Activated T-helper 1 cell treated with anti-CD3 and anti-CD28 coated beads, Interleukin-2, amount 50 U/mL, for 16 hours (primary cell): ENCODE measurements at places on chromosomes 1 and 21.

- DNase-seq = no peak
These were observed 16.3 kb upstream of the DNAJC6 start for GRCh38 chr1:65292861-65293593.

DNA sequence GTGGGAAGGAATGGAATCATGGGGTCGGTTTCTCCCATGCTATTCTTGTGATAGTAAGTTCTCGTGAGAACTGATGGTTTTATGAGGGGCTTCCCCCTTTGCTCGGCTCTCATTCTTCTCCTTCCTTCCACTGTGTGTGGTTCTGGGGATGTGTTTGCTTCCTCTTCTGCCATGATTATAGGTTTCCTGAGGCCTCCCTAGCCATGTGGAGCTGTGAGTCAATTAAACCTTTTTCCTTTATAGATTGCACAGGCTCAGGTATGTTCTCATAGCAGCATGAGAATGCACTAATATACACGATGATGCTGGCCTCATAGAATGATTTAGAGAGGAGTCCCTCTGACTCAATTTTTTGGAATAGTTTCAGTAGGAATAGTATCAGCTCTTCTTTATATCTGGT is 195.4 kb upstream of the IVNS1ABP start:
- DNase-seq = no peak

DNA sequence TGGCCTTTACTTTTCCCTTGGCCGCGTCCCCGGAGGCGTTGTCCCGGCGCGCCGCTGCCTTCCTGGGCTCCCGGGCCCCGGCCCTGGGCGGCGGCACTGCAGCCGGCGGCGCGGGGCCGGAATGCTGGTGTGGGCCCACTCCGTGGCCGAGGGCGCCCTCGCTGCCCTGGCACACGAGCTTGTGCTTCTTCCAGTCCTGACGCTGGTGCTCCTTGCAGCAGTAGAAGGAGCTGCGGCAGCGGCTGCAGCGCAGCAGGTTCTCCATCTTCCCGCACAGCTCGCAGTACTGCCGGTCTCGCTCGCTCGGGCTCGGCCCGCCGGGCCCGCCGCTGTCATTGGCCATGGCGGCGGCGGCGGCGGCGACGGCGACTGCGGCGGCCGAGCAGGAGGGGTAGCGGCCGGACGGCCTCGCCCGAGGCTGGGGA is 529 bp downstream of the EGLN1 start:
- peak; percentile 5 for DNase-seq

DNA sequence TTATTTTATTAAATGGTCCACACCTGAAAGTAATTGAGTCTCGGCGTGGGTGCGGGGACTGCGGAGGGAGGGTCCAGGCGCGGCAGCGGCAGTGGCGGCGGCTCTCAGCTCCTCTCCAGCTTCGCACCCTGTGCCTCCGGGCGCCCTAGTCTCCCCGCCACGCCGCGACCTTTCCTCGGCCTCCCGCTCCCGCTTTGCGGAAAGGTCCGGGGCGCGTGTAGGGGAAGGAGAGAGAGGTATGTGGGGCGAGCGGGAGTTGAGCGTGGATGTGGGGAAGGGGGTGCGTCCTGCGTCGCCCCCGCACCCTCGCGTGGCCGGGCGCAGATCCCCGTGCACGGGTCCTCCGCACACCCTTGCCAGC is 13.4 kb upstream of the ALX3 start:
- DNase-seq = no peak

DNA sequence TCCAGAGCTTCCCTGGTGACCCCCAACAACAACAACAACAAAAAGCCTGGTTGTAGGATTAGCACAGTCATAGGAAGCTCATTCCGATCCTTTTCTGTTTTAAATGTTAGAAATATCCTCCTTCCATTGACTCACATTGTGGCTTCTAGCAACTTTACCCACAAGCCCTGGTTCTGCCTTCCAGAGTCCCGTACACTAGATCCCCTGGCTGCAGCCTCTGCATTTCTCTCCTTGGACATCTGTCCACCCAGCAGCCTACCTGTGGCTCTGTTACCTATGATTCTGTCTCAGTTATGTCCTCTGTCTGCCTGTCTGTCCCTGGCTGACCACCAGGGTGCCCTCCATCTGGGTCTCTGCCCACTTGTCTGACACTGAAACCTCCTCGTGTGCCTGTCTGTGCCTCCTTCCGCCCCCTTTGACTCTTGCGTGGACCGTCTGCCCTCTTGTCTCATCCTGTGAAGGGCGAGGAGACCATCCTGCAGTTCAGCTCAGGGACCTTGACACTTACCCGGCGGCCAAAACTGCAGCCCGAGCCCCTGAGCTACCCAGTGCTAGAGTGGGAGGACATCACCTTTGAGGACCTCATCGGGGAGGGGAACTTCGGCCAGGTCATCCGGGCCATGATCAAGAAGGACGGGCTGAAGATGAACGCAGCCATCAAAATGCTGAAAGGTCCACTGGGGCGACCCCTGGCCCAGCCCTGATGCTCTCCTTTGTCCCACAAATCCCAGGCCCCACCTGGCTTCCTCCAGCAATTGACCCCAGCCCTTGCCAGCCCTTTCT is 16.1 kb downstream of the TIE1 start:
- no peak for DNase-seq

DNA sequence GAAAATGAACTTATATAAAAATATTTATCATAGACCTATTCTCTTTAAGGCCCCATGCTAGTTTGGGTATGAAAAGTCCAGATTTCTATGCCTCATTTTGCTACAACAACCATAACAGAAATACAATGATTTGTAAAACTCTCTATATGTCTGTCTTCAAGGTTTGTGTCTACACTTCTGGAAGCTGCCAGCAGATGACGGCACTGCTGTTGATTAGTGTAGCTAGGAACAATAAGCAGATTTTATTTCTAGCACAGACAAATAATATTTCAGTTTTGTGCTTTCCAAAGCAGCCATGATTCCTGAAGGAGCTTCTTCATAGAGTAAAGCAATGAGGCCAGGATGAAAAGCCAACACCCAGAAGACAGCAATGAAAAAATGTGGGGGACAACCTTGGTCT is 779.6 kb upstream of the ADGRL2 start:
- no peak for DNase-seq

GRCh38 chr1:7856345-7856744 is 3.5 kb upstream of the UTS2 start:
- no peak for DNase-seq

DNA sequence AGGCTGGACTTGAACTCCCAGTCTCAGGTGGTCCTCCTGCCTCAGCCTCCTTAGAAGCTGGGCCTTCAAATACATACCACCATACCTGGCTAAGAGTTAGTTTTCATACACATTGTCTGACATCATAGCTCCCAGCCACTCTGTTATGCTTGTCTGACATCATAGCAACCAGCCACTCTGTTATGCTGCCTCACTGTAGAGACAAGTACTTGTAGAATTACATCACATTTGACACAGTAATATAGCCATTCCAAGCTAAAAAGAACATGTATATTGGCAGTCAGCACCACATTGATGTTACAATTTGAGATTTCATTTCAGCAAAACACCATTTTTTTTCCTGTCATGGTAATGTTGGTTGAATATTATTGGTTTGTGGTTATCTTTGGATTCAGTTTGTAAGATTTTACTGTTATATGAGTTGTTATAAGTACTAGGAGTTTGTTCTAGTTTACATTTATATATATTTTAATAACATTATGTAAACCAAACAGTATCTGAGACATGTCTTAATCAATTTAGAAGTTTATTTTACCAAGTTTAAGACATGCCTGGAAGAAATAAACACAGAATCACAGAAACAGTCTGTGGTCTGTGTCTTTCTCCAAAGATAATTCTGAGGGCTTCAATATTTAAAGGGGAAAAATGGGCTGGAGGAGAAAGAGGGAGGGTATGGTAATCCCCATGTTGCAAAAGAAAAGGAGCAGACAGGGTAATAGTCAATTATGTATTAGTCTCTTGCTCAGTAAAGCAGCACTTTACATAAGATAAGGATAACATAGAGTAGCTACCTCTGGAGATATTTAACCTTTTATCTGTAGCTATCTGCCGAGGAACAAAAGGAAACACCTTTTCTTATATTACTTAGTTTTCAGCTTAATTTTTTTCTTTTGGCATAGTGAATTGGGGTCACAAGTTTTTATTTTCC is 43.0 kb downstream of the XPR1 start:
- no peak for DNase-seq

- no peak for DNase-seq
These were observed 1620.1 kb downstream of the BRINP3 start for GRCh38 chr1:188857526-188858087.

GRCh38 chr1:19163261-19163660 is 46.8 kb downstream of the UBR4 start:
- no peak for DNase-seq

- no peak for DNase-seq
These were observed 51.7 kb downstream of the PAX7 start for GRCh38 chr1:18682375-18682774.

- no peak for DNase-seq
These were observed 21.1 kb downstream of the LRRC38 start for GRCh38 chr1:13492711-13493110.

- DNase-seq = no peak
These were observed 72.3 kb downstream of the HUNK start for GRCh38 chr21:31945141-31945540.

DNA sequence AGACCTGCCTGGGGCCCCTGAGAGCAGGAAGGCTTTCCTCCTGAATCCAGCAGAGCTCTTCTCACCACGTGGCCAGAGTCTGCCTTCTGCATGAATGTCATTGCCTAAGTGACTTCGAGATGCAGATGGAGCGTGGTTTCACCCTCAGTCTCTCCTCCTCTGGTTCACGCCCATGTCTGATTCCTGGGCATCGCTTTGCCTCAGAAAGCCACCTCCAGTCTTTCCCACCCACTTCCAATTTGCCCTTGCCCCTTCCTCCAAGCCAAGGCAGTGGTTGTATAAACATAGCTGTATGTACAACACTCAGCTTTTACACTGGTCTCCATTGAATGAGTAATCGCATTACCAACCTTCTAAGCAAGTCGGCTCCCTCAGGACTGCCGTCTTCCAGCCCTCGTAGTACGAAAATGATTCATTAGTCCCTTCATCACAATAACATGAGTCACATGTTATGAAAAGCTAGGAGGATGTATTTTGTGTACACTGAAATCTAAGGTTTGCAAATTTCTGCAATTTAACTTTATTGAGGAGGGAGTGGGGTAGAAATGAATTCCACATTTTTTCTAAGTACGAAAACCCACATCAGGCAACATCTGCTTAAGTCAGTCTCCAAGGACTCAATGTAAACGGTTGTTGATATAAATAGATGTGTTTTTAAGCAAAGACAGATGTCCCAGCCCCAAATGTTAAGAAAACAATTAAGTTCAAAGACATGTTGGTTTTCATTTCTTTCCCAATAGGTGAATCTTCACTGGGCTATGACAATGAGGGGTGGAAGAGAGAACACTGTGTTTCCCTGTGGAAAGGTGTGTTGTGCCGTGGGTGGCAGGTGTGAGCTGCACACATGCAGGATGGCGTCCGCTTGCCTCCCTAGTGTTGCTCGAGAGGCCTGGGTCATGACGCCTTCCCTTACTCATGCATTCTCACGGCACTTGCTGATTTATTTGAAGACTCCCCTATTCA is 32.3 kb upstream of the ETS2 start:
- DNase-seq = no peak

- no peak for DNase-seq
These were observed 38.3 kb downstream of the IFI44 start for GRCh38 chr1:78687914-78688313.

- no peak for DNase-seq
These were observed 30.4 kb upstream of the ZBTB21 start for GRCh38 chr21:42040411-42041180.

DNA sequence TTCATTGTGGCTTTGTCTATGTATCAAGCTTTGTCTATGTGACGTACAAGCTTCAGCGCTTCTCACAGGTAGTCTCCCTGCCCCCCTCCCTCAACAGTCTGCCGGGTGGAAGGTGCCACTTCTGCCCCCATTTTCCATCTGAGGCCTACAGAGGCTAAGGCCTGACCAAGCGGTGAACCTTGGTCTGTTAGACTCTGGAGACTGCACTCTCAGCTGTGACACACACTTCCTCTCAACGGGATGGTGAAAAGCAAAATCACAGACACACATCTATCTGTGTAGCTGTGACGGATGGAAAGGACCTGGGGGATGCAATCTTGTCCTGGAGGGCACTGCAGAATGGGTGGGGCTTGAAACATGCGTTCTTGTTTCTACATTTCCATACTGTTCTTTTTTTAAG is 152.9 kb upstream of the EDN2 start:
- no peak for DNase-seq

DNA sequence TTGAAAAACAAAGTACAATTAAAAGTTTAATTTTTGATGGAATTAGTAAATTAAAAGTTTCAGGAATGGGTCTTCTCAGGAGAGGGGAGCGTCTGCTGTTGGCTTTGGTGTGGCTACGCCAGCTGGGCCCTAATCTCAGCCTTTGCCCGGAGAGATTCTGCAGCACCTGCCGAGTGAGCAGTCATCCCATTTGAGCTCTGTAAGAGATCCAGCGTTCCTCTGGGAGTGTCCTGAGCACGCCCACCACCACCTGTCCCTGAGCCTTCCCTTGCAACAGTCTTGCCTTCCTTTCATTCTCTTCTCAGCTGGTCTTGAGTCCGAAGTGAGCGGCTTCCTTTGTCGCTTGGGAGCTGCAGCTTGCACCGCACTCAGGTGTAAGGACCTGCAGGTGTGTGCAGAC is 263.1 kb downstream of the CAMTA1 start:
- DNase-seq = no peak

DNA sequence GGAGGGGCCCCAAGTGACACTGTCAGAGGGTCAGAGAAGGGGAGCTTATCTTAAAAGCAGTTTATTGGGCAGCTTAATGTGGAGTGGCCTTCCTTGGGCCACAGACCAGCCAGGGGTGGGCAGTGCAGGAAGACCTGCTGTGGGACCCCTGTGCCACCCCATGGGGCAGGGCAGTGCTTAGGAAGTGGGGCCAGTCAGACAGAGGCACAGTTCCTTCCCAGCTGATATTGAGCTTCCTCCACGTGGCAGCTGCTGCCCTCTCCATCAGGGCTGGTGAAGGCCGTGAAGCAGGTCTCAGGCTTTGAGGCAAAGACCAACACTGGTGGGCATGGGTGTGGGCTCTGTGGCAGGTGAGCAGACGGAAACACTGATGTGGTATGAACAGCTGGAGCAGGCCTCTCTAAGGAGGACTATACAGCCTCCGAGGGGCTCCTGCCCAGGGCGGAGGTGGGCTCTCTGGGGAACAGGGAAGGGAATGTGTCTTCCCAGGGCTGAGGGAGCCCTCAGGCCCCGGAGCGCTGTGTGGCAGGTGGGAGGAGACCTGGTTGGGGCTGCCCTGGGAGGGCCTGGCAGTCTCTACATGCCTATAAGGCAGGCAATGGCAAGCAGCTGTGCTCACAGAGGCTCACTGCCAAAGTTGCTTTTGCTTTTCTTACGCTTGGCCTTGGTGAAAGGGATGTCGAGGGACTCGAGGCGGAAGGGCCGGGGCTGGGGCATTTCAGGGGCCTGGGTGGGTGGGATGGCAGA is 3.0 kb upstream of the DDOST start:
- DNase-seq = no peak

DNA sequence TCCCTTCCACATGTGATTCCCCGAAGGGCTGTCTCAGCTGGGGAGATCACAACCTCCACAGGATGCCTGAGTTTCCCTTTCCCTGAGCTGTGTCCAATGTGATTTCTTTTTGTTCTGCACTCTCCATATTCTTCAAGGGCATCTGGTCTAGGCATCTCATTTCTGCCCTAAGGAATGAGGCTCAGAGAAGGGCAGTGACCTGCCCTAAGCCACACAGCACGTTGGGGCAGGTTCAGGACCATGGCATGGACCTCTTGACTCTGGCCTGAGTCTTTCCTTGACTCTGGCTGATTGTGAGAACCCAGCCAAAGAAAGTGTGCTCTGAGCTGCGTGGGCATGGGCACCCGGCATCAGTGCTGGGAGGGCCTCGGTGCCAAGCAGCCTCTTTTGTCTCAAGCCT is 590.3 kb downstream of the PTPRU start:
- no peak for DNase-seq

GRCh38 chr1:88873737-88874349 is 17.5 kb downstream of the GTF2B start:
- no peak for DNase-seq
